ENCODE measurements at places on chromosomes 16 and 17.

GRCh38 chr17:29194669-29195068 is 14.5 kb upstream of the MYO18A start:
- no peaks in the 10 kb centered on the region for H3K4me1 ChIP-seq
- no peaks in the 10 kb centered on the region for H3K36me3 ChIP-seq
- H3K4me3 ChIP-seq, result no peak overlapping the region
- H3K27me3 ChIP-seq, result no peaks in the 10 kb centered on the region

DNA sequence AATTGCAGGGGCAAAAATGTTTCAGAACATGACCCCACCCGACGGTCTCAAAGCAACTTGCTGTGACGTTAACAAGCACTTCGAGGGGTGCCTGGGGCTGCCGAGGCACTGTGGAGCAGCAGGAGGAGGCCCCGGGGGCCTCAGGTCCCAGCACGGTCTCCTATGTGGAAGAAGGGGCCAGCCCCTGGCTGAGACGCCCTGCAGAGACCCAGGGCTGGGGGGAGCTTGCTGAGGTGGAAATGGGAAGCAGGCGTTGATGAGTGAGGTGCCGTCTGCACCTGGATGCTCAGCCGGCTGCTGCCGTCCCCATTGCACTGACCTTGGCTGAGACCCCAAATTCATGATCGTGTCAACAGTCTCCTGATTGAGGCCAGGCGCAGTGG is 46.5 kb downstream of the NT5M start:
- H3K4me1 ChIP-seq, result peaks cover 16% of the 10 kb centered on the region
- no peak overlapping the region for H3K27ac ChIP-seq
- DNase-seq, result no peak
- no peak overlapping the region for H3K4me3 ChIP-seq

DNA sequence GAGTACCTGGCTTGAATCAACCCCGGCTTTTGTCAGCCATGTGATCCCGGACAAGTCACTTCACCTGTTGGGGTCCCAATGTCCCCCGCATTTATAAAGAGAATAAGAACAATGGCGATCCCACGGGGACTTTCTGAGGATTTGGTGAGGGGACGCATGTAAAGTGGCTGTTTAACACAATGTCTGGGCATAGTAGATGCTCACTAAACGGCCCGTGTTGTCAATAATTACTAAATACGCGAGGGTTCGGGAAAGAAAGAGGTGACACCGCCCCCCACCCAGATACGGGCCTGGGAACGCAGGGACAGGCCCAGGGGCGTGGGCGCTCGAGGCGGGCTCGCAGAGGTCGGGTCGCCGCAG is 1.8 kb downstream of the SYNGR3 start:
- H3K4me3 ChIP-seq, result no peak overlapping the region
- no peak for DNase-seq
- peaks cover 32% of the 10 kb centered on the region for H3K27me3 ChIP-seq
- peaks cover 43% of the 10 kb centered on the region for H3K36me3 ChIP-seq
- peaks cover 37% of the 10 kb centered on the region for H3K4me1 ChIP-seq

- H3K36me3 ChIP-seq, result no peaks in the 10 kb centered on the region
- H3K27me3 ChIP-seq, result no peaks in the 10 kb centered on the region
- no peaks in the 10 kb centered on the region for H3K4me1 ChIP-seq
These were observed 218.5 kb downstream of the CDH8 start for GRCh38 chr16:61817583-61818278.

DNA sequence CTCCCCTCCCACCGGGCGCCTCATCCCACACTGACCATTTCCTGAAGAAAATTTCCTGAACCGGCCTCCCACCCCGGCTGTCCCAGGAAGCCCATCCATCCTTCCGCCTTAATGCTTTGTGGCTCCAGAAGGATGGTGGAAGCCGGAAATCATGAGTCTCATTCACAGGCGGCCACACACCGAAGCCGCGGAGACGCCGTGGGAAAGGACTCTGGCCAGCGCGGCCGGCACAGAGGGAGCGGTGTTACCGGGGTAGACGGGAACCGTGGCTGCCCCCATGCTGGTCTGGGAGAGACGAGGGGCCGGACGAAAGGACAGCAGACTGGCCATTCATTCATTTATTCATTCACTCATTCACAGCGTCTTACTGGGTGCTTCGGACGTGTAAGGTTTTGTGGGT is 326.8 kb downstream of the SEC14L1 start:
- H3K4me3 ChIP-seq, result no peak overlapping the region
- peak; percentile 54 for DNase-seq
- H3K27ac ChIP-seq, result peak overlapping the region; percentile 82
- H3K27me3 ChIP-seq, result no peaks in the 10 kb centered on the region

- H3K36me3 ChIP-seq, result peaks cover 67% of the 10 kb centered on the region
- peaks cover 2% of the 10 kb centered on the region for H3K4me1 ChIP-seq
- no peak overlapping the region for H3K4me3 ChIP-seq
- no peak overlapping the region for H3K27ac ChIP-seq
- no peaks in the 10 kb centered on the region for H3K27me3 ChIP-seq
These were observed 105.2 kb upstream of the ZNF750 start for GRCh38 chr17:82944990-82945389.

- no peak for DNase-seq
- peak overlapping the region; percentile 37 for H3K27ac ChIP-seq
- peak overlapping the region; percentile 14 for H3K4me3 ChIP-seq
- H3K4me1 ChIP-seq, result peaks cover 14% of the 10 kb centered on the region
- H3K27me3 ChIP-seq, result no peaks in the 10 kb centered on the region
- H3K36me3 ChIP-seq, result no peaks in the 10 kb centered on the region
These were observed 2.9 kb downstream of the VEZF1 start for GRCh38 chr17:57984936-57985674.

DNA sequence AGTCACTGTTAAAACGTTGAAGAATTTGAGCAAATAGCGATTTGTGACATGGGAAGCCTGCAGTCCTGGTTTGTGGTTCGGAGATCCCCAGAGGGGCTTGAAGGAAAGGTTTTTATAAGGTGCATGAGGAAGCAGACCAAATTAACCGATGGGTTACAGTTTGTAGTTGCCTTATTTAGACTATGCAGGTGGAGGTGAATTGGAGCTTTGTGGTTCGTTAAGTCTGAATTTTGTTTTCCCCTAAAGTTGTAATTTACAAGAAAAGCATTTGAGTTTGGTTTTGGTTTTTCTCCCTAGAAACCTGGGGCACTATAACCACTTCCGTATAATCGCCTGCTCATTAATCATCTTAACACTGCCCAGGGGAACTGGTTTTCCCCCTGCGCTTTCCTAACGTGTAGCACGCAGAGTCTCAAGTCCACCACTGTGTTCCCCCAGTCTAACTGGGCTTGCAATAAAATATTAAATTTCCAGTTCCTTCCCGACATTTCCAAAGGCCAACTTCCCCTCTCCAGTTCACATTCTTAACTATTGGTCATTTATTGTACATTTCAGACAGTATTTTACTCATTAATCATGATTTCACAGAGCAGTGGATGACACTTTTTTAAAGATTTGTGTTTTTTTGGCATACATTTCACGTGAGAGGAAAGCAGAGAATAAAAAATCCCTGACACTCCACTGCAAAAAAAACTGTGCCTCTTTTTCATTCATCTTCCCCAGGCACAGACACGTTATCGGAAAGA is 932 bp downstream of the ZNF267 start:
- H3K27me3 ChIP-seq, result no peaks in the 10 kb centered on the region
- peak overlapping the region; percentile 84 for H3K27ac ChIP-seq
- DNase-seq, result no peak
- peaks cover 10% of the 10 kb centered on the region for H3K4me1 ChIP-seq

GRCh38 chr16:29767062-29767461 is 11.0 kb upstream of the ZG16 start:
- no peaks in the 10 kb centered on the region for H3K27me3 ChIP-seq
- DNase-seq, result no peak
- H3K27ac ChIP-seq, result no peak overlapping the region
